ENCODE measurements at places on chromosomes 2 and 18. TPM values are rescaled to one million over a fixed set of nuclear protein-coding genes. Genes with fewer than 3 reads are reported as not detected.

DNA sequence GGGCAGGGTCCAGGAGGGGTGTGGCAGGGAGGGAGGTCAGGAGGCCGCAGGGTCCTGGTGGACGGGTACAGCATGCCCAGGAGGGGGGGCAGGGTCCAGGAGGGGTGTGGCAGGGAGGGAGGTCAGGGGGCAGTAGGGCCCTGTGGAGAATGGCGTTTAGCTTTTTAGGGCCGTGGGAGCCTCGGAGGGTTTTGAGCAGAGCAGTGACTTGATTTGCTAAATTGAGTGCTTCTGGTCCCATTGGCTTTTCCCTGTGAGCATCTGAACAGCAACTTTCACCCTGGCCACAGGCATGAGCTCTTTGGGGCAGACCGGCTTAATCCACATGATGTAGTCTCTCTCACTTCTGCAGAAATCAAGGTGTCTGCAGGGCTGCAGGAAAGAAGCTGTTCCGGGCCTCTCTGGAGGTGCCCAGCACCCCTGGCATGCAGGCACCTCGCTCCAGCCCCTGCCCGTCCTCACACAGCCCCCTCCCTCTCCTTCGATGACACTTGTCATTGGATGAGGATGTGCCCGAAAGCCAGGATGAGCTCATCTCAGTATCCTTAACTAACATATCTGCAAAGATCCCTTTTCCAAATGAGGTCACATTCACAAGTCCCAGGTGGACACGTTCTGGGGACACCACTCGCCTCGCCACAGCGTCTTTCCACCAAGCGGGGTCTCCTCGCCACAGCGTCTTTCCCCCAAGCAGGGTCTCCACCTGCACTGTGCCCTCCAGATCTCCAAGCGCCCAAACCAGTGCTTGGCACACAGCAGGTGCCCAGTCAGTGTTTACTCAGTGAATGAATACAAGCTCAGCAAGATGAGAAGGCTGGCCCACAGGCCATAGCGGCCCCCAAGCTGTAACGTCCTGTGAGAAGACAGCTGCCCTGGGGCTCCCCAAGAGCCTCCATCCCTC, 94.0 kb downstream of the NDUFA10 start:
- no peaks in the 10 kb centered on the region for H3K4me1 ChIP-seq
- no peaks in the 10 kb centered on the region for H3K27me3 ChIP-seq
- no peak for DNase-seq

DNA sequence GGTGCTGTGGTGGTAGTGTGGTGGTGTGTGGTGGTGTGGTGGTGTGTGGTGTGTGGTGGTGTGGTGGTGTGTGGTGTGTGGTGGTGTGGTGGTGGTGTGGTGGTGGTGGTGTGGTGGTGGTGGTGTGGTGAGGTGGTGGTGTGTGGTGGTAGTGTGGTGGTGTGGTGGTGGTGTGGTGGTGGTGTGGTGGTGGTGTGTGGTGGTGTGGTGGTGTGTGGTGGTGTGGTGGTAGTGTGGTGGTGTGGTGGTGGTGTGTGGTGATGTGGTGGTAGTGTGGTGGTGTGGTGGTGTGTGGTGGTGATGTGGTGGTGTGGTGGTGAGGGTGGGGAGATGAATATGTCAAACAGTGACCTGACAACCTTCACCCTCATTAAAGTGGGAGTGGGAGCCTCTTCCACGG, 55.6 kb upstream of the DLGAP1 start:
- H3K36me3 ChIP-seq: no peaks in the 10 kb centered on the region
- peak; percentile 28 for DNase-seq
- H3K4me1 ChIP-seq: no peaks in the 10 kb centered on the region
- no peak overlapping the region for H3K27ac ChIP-seq
- no peak overlapping the region for H3K4me3 ChIP-seq

GRCh38 chr2:124834331-124834730, 809.2 kb downstream of the CNTNAP5 start:
- H3K4me3 ChIP-seq: no peak overlapping the region
- H3K27ac ChIP-seq: no peak overlapping the region
- H3K4me1 ChIP-seq: no peaks in the 10 kb centered on the region
- DNase-seq: no peak

- no peaks in the 10 kb centered on the region for H3K4me1 ChIP-seq
- DNase-seq: no peak
- H3K36me3 ChIP-seq: no peaks in the 10 kb centered on the region
- H3K27me3 ChIP-seq: no peaks in the 10 kb centered on the region
- no peak overlapping the region for H3K4me3 ChIP-seq
- H3K27ac ChIP-seq: no peak overlapping the region
These were observed 24.6 kb upstream of the TLK1 start for GRCh38 chr2:171185165-171185818.

DNA sequence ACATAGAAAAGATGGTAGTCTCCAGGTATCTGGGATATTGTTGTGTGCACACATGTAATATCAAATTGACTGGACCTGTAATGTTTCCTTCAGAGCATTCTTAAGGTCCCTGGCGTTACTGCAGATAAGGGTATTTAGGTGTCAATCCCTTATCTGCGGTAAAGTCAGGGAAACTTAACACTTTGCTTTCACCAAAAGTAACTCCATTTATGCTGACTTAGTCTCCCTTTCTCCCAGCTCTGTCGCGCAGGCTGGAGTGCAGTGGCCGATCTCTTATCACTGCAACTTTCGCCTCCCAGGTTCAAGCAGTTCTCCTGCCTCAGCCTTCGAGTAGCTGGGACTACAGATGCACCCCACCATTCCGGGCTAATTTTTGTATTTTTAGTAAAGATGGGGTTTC, 1.8 kb downstream of the CNNM3 start:
- no peaks in the 10 kb centered on the region for H3K27me3 ChIP-seq
- no peak for DNase-seq
- H3K27ac ChIP-seq: no peak overlapping the region
- peak overlapping the region; percentile 83 for H3K4me3 ChIP-seq

- no peak overlapping the region for H3K4me3 ChIP-seq
- peaks cover 9% of the 10 kb centered on the region for H3K4me1 ChIP-seq
- no peak for DNase-seq
- no peaks in the 10 kb centered on the region for H3K27me3 ChIP-seq
- H3K27ac ChIP-seq: no peak overlapping the region
These were observed 45.4 kb downstream of the CHN1 start for GRCh38 chr2:174959787-174960186.

Gene HK2
- 42.6 TPM for total RNA-seq

Measured in A673 (cell line).